Large intestine (tissue), 12 donors: ENCODE measurements at places on chromosomes 1 and 21. TPM values are rescaled to one million over a fixed set of nuclear protein-coding genes. Genes with fewer than 3 reads are reported as not detected.

TNFRSF9 gene
- 0.33 TPM for polyA plus RNA-seq

SPRR2E gene
- polyA plus RNA-seq: not detected

DNA sequence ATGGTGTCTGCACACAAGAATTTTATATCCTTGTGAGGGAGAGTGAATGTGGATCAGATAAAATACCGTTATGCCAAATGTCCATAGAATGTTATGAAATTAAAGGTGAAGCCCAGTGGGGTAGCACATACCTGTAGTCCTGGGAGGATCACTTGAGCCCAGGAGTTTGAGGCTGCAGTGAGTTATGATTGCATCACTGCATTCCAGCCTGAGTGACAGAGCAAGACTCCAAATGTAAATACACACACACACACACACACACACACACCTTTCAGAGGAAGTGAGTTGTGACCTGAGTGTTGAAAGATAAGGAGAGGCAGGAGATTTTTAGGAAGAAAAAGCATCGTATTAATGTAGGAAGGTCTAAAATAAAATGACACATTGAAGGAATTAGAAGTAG is 28.1 kb upstream of the ZYG11A start:
- H3K36me3 ChIP-seq: peaks cover 40% of the 10 kb centered on the region
- no peak overlapping the region for H3K4me3 ChIP-seq
- no peaks in the 10 kb centered on the region for H3K4me1 ChIP-seq
- no peak for DNase-seq
- no peak overlapping the region for H3K27ac ChIP-seq

DNA sequence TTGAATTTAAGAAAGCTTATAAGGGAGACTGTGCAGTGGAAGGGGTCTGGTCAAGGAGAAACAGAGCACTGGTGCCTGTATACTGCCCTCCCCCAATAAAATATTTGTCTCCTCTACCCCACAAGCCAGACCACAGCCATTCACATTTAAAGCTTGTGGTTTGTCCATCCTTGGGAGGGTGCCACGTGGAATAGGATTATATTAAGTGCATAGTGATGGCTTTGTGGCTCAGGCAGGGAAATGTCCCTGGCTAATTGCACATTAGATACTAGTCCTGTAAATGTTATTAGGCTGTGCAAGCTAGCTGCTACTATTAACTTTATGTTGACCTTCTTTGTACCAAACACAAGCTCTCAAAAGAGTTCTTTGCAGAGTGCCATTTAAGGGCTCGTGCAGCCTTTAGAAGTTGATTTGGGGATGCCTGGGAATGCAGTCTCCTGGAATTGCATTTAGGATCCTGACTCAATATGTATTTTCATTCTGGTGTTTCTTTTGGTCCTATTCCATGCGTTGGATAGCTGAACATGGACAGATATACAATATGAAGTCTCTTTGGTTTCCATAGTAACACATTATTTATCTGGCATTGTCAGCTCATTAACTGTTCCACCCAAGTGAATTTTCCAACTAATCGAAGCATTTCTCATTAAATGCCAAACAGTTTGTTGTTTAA is 210.6 kb downstream of the ROR1 start:
- no peak overlapping the region for H3K4me3 ChIP-seq
- no peak for DNase-seq
- H3K36me3 ChIP-seq: no peaks in the 10 kb centered on the region
- H3K27ac ChIP-seq: no peak overlapping the region
- H3K4me1 ChIP-seq: no peaks in the 10 kb centered on the region

DDAH1 gene
- polyA plus RNA-seq: 115 TPM

ADAMTS5 gene
- polyA plus RNA-seq: 7.8 TPM

- peak overlapping the region; percentile 85 for H3K4me3 ChIP-seq
- no peaks in the 10 kb centered on the region for H3K27me3 ChIP-seq
- no peaks in the 10 kb centered on the region for H3K36me3 ChIP-seq
- H3K27ac ChIP-seq: peak overlapping the region; percentile 96
- H3K4me1 ChIP-seq: peaks cover 21% of the 10 kb centered on the region
Observed at GRCh38 chr1:169894424-169895145, 889 bp upstream of the SCYL3 start.

DNA sequence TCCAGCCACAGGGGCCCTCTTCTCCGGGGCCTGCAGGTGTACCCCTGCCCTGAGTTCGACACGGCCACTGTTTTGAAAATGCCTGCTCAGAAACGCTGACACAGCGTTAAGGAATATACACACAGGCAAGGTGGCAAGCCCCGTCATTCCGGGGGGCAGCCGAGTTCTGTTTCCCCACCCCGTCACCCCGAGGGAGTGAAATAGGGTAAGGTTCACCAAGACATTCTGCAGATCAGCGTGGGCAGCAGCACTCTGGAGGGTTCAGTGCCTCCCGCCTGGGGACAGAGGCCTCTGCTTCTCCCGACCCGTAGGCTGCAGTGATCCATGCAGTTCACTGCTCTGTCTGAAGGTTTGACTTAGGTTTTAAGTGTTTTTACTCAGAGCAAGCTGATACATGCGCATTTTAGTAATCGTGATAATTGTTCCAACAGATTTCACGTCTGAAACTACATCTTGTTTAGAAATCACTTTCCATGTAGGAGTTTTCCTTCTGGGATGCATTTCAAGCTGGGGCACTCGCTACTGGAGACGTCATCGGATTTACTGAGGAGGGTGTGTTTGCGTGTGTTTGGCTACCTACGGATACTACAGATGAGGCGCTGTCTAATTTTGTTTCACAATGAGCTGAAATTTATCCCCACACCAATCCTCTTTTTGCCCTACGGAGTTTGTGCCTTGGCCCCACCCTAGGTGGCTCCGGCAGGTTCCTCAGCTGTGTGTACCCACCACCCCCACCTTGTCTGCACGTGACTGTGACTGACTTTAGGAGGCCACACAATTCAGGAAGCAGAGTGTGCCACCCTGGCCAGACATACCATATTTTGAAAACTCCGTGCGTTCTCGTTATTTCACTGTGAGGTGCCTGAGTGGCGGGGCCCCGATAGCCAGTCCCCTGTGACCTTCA is 63.5 kb downstream of the AGPAT3 start:
- DNase-seq: peak; percentile 63
- no peak overlapping the region for H3K4me3 ChIP-seq
- H3K27ac ChIP-seq: no peak overlapping the region

USH2A gene
- polyA plus RNA-seq: 0.06 TPM

DNA sequence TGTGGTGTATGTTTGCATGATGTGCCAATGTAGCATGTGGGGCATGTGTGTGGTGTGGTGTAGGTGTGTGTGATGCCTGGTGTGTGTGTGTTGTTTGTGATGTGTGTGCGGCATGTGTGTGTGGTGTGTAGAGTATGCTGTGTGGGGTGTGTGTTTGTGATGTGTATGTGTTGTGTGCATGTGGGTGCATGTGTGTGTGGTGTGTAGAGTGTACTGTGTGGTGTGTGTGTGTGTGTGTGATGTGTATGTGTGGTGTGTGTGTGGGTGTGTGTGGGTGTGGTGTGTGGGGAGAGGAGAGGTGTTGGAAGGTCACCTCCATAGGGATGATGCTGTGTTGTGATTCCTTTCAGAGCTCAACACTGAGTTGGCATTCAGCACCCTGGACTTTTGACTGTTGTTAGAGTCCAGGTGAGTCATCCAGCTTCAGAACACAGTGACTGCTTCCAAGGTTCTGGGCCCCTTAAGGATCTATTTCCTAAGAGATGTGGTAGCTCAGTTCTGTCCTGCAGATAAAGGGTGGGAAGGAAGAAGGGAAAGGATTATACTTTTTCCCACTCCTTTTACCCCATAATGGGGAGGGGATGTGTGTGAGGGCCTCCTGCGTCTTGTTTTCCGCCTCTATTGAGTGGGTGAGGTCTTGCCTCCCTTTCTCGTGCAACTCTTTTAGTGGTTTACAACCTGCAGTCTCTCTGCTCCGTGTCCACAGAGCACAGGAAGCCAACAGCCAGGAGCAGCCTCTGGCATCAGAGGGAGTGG is 47.6 kb downstream of the RHOU start:
- peaks cover 33% of the 10 kb centered on the region for H3K4me1 ChIP-seq
- H3K36me3 ChIP-seq: no peaks in the 10 kb centered on the region
- peak overlapping the region; percentile 91 for H3K27ac ChIP-seq
- no peaks in the 10 kb centered on the region for H3K27me3 ChIP-seq
- H3K4me3 ChIP-seq: no peak overlapping the region

DNA sequence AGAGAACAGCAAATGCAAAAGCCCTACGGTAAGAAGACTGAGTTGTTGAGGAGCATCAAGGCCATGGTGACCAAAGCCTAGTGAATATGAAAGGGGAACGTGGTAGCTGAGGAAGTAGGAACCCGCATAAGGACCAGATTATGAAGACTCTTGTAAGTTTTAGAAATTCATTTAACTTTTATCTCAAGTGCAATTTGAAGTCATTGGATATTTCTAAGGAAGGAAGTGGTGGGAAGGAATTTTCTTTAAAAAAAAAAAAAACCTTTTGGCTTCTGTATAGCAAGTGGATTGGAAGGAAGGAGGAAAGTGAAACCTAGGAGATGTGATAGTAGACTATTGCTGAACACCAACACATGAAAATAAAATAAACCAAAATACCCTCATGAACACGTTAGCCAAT is 119.0 kb downstream of the TNFSF18 start:
- H3K27me3 ChIP-seq: no peaks in the 10 kb centered on the region
- no peak overlapping the region for H3K27ac ChIP-seq
- no peak for DNase-seq
- no peaks in the 10 kb centered on the region for H3K36me3 ChIP-seq

DNA sequence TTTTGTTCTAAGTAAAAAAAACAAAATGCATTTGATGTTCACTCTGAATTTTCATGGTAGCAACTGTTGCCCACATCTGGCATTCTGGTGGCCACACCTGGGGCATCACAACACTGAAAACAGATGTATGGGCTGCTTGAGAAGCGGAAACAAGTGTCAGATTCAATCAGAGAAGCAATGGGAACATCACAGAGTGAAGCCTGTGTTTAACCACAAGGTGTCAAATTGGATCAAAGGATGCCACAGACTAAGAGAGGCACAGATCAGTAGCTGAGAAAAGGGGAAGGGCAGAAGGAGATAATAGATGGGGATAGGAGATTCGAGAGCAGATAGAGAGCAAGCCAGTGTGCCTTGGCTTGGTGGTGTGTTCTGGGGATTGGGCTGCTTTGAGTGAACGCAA is 49.8 kb upstream of the MTF2 start:
- no peak overlapping the region for H3K27ac ChIP-seq
- no peaks in the 10 kb centered on the region for H3K36me3 ChIP-seq
- no peak overlapping the region for H3K4me3 ChIP-seq
- H3K27me3 ChIP-seq: peaks cover 4% of the 10 kb centered on the region
- DNase-seq: no peak
- no peaks in the 10 kb centered on the region for H3K4me1 ChIP-seq

DNA sequence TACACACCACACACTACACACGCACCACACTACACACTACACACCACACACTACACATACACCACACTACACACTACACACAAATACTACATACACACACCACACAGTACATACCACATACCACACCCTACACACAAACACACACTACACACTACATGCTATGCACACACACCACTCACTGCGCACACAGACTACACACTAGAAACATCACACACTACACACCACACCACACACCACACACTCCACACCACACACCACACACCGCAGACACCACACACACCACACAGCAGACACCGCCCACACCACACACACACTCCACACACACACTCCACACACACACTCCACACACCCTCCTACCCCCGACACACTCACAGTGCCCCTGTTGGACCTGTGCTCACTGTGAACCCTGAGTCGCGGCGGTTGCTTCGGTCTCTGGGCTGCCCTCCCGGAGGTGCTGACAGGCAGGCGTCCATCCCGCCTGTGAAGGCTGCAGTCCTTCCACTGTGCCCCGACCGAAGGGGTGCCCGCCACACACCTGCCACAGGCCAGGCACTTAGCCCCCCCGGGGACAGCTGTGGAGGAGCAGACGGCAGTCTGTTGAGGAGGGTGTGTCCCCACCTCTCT is 21.4 kb downstream of the TFF3 start:
- H3K36me3 ChIP-seq: peaks cover 6% of the 10 kb centered on the region
- H3K4me1 ChIP-seq: no peaks in the 10 kb centered on the region
- no peak overlapping the region for H3K27ac ChIP-seq
- H3K4me3 ChIP-seq: no peak overlapping the region

DNA sequence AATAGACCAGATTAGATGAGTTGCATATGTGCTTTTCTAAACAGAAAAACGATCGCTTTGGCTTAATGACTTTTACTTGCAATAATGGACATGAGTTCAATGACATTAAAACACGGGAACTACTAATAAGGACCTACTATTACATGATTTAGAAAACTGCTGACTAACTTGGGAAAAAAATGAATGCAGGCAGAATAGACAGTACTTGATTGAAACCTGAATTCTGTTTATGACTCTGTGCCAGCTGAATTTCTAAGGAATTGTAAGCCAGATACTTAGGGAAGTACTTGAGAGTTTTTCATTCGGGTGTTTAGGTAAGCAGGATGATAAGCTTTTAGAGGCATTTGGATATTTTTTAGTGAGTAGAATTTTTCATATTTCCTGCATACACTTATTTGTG is 12.0 kb downstream of the ADGRL2 start:
- no peaks in the 10 kb centered on the region for H3K36me3 ChIP-seq
- H3K27ac ChIP-seq: no peak overlapping the region
- no peaks in the 10 kb centered on the region for H3K27me3 ChIP-seq
- no peak overlapping the region for H3K4me3 ChIP-seq
- DNase-seq: peak; percentile 32

GRCh38 chr1:186326009-186326408 is 49.0 kb downstream of the TPR start:
- no peaks in the 10 kb centered on the region for H3K27me3 ChIP-seq
- no peaks in the 10 kb centered on the region for H3K4me1 ChIP-seq
- H3K4me3 ChIP-seq: no peak overlapping the region
- peaks cover 59% of the 10 kb centered on the region for H3K36me3 ChIP-seq

- no peaks in the 10 kb centered on the region for H3K27me3 ChIP-seq
- H3K36me3 ChIP-seq: no peaks in the 10 kb centered on the region
- no peak overlapping the region for H3K4me3 ChIP-seq
- peak overlapping the region; percentile 33 for H3K27ac ChIP-seq
- peaks cover 11% of the 10 kb centered on the region for H3K4me1 ChIP-seq
Observed at GRCh38 chr1:244341455-244342450, 110.0 kb downstream of the ADSS2 start.

DNA sequence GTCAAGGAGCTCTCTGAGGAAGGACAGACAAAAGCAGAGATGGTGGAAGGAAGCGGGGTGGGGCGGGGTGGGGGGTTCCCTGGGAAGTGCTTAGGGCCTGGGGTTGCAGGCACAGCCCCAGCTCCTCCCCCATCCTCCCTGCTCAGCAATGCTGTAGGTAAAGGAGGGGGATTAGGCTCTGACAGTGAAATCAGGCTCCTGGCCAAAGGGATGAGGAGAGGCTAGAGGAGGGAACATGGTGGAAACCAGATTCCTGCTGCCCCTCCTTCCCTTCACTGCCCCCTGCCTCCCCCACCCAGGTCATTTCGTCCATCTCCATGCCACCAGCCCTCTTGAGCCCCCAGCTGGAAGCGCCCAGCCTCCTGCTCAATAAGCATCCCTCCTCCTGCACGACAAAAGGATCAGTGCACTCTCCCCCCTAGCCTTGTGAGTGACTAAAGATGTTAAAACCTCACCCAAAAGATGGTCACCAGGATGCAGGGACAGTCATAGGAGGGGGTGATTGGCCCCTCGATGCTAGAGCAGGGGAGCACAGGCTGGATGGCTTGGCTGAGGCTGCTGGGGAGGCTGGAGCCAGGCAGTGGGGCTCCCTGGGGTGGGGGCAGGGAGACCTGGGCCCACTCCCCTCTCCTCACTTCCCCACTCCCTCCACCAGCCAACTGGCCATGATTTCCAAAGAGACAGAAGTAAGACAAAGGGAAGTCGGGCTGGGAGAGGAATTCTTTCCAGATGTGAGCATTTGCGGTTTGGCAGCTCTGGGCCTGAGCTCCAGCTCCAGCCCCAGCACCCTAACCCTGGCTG is 2.2 kb upstream of the CRABP2 start:
- no peak for DNase-seq
- no peaks in the 10 kb centered on the region for H3K36me3 ChIP-seq
- peaks cover 44% of the 10 kb centered on the region for H3K4me1 ChIP-seq
- peak overlapping the region; percentile 12 for H3K27ac ChIP-seq
- H3K4me3 ChIP-seq: no peak overlapping the region
- H3K27me3 ChIP-seq: peaks cover 30% of the 10 kb centered on the region

RABGGTB gene
- 110 TPM for polyA plus RNA-seq
